HFF-Myc (cell line): ENCODE measurements at places on chromosomes 2 and 18.

DNA sequence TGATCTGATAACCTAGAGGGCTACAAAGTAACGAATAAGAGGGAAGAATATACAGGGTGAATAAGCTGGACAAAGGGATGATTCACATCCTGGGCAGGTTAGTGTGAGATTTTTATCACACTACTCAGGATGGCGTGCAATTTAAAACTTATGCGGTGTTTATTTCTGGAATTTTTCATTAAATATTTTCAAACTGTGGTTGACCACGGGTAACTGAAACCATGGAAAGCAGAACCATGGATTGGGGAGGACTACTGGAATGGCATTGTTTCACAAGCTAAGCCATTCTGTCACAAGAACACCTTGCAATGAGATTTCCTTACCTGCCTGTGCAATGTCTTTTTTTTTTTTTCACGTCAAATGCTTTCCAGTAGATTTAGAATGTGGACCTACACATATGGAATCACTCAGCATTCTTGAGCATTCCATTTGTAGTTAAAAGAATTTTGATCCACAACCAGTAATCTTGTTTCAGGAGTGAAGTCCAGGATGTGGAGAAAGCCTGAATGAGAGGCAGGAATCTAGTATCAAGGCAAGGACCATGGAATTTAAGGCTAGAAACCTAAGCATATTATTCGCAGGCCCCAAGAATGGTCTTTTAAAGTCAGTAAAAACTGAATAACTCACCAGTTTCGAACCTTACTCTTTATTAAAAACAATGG is 8.0 kb upstream of the CDK15 start:
- peak; percentile 90 for DNase-seq

DNA sequence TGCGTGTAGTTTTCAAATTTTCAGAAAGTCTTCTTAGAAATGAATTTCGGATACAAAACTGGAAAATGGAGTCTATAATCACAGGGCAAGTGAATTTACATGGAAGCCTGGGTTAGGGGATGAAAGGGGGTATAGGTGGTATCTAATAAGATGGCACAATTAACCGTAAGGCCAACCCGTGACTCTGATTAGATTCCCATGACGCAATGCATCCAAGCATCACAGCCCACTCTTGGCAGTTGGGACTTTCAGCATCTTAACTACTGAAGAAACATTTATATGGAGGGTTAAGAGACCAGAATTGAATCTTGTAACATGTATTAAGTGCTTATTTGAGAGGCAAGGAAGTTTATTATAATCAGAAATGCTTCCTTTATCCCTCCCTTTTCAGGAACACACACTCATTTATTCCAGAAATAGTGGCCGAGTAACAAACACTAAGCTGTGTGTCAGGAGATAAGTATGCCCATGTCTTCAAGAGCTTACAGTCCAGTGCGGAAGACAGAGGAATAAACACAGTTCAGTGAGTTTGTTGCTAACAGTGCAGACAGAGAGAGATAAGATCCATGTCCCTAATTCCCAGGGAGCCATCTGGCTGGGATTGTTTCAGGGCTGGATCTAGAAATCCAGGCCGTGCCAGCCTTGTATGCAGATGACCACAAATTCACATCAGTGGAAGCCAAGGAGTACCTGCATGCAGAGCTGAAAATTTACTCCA is 151.2 kb downstream of the ANTXR1 start:
- DNase-seq: no peak

- DNase-seq: no peak
Observed at GRCh38 chr2:18402-19271, 27.7 kb downstream of the FAM110C start.

DNA sequence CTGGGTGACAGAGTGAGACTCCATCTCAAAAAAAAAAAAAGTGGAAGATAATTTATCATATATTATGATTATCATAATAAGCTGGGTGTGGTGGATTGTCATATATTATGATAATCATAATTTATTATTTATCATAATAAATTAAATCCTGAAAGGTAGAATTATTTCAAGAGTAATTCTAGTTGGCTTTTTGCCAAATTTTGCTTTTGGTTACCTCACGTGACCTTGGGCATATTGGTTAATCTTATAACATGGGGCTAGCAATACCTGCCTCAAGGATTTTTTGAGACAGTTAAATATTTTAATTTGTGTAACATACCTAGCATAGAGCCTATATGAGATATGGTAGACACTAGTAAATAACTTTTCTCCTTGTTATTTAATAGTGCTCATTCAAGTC is 111.3 kb upstream of the TTC27 start:
- DNase-seq: no peak

- no peak for DNase-seq
Observed at GRCh38 chr2:218880102-218880858, at the start of gene WNT10A. TSS of gene WNT10A (plus strand) at chr2:218880852. CDS start at chr2:218880996, 144 bp downstream.

DNA sequence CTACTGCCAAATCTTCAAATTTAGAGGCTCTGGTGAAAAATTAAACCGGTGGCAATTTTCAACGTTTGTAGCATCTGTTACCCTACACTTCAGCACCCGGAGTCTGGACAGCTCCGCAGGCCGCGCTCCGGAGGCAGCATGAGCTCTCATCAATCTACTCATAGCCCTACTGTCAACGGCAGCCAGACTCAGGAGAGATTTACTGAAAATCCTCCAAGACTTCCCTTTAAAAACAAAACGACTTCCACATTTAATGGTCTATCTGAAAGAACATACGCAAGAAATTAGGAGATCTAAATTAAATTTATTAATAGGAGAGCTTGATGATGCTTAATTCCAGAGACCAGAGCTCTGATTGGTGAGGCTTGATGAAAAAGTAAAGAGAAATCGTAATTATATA is 970 bp upstream of the ADCYAP1 start:
- peak; percentile 5 for DNase-seq

- DNase-seq: no peak
Observed at GRCh38 chr2:173101687-173102086, 26.0 kb downstream of the MAP3K20 start.

DNA sequence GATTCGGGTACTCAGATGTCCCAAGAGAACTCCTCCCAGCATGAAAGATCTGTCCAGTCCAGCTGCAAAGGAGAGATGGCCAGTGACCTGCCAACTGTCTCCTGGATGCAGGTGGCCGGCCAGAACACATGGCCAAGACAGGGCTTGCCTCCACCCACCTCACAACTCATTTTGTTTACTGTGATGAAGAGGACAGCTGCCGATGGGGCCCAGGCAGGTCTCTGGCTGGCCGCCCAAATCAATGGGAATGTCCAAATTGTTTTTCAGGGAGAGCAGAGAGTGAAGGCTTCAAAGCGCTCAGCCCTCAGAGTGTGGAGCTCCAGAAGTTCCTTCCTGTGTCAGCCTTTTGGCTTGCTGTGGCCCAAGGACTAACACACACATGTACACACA is 41.9 kb downstream of the FOSL2 start:
- DNase-seq: no peak

- DNase-seq: no peak
Observed at GRCh38 chr18:36340246-36340645, 42.7 kb downstream of the FHOD3 start.

GRCh38 chr2:47843407-47843806 is 60.5 kb downstream of the MSH6 start:
- DNase-seq: no peak

- no peak for DNase-seq
Observed at GRCh38 chr2:221125691-221126090, 446.4 kb downstream of the EPHA4 start.

DNA sequence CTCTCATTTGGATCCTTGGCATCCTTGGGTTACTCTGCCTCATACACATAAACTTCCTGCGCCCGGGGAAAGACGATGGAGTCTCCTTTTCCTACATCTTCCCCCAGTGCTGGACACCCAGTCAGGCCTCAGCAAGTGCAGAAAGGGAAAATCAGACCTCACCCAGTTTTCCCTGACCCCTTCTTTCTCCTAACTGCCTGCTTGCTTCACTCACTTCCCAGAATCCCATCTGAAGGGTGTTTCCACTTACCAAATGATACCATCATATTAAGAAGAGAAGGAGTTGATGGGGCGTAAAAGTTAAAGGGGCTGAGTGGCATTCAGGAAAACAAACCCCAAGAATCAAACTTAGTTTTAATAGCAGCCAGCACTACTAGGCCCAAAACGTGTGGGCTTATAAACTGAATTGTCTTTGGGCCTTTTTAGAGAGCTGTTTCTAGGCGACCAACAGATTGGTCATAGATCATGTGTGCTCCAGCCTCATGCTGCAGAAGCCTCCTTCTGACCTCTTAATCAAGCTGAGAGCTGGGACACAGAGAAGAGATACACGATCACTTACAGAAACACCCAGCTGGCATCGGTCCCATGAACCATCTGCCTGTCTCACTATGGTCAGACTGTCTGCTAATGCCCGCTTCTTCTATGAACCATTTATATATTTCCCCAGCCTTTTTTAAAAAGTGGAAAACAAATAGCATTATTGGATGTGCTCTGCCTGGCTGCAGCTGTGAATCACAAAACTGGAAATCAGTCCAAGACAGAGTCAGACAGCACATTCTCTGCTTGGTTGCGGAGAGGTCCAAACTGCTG is 165.7 kb upstream of the SLC14A2 start:
- DNase-seq: no peak

DNA sequence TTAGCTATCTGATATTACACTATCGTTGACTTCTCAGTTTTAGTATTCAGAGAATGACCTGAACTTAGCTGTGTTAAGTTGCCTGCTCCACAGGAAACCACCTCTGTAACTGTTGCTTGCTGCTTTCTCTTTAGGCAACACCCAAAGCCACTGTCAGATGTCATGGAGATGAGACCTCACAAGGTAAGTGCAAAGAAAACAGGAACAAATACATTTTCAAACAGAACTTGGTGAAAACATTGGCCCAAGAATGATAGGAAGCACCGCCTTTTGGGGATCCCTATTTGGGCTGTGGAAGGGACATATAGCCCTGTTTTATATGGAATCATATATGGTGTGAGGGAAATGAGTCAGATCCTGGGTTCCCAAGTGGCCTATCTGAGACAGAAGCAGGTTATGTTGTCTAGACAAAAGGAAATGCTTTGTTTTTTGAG is 143.4 kb downstream of the UBE2E3 start:
- DNase-seq: no peak

DNA sequence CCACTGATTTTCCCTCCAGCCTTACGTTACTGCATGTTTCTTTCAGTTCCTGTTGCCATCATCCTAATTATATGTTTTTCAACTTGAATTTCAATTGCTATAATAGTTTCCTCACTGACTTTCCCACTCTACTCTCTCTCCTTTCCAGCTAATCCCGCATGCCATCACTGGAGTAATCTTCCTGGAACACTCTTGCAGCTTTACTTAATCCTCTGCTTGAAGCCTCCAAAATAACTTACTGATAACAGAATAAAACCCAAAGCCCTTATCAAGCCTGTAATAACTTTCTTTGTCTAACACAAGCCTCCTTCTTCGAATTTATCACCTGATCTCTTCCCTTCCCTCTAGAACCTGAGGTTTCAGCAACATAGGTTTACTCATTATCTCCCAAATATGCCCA is 237.3 kb downstream of the LTBP1 start:
- DNase-seq: no peak

GRCh38 chr2:50627505-50627904 is 404.4 kb downstream of the NRXN1 start:
- no peak for DNase-seq
